ENCODE measurements at places on chromosomes 3 and 15. TPM values are rescaled to one million over a fixed set of nuclear protein-coding genes. Genes with fewer than 3 reads are reported as not detected.

Gene SPATA12
- not detected for polyA plus RNA-seq

Gene SAMMSON
- not detected for polyA plus RNA-seq

Gene CLRN1
- not detected for polyA plus RNA-seq

Gene SLC24A5
- not detected for polyA plus RNA-seq

Gene KBTBD13
- not detected for polyA plus RNA-seq

Gene EFCAB12
- 0.31 TPM for polyA plus RNA-seq

Gene ROPN1
- not detected for polyA plus RNA-seq

Gene GRK7
- polyA plus RNA-seq, result not detected

Gene SLC28A1
- not detected for polyA plus RNA-seq

Gene CMTM7
- polyA plus RNA-seq, result 157 TPM

Gene ZNF860
- not detected for polyA plus RNA-seq

Gene RGMA
- not detected for polyA plus RNA-seq

- H3K4me3 ChIP-seq, result no peak overlapping the region
- no peak overlapping the region for H3K27ac ChIP-seq
- H3K27me3 ChIP-seq, result no peaks in the 10 kb centered on the region
- H3K4me1 ChIP-seq, result no peaks in the 10 kb centered on the region
- no peak for DNase-seq
- H3K36me3 ChIP-seq, result no peaks in the 10 kb centered on the region
Observed at GRCh38 chr15:45363334-45363733, 15.0 kb downstream of the GATM start.

- H3K27me3 ChIP-seq, result no peaks in the 10 kb centered on the region
- no peak overlapping the region for H3K27ac ChIP-seq
- no peaks in the 10 kb centered on the region for H3K36me3 ChIP-seq
- no peaks in the 10 kb centered on the region for H3K4me1 ChIP-seq
- no peak for DNase-seq
Observed at GRCh38 chr3:87127281-87127680, 99.8 kb upstream of the CHMP2B start.

DNA sequence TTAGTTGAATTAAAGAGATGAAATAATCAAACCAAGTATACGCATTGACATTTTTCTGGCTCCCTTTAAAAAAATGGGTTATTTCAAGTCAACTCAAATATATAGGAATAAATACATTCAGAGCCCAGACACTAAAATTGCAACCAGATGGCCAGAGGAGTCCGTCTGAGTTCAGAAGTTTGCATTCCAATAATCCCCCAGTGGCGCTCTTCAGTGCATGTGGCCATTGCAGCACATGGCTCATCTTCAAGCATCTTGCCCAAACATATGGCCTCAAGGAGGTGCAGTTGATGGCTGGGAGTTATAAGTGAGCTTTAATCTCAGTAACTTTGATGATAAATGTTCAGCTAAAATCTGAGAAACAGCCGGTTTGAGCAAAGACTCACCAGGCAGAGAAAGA is 295.8 kb upstream of the LRRN1 start:
- no peaks in the 10 kb centered on the region for H3K4me1 ChIP-seq
- H3K27ac ChIP-seq, result no peak overlapping the region
- H3K27me3 ChIP-seq, result no peaks in the 10 kb centered on the region
- no peaks in the 10 kb centered on the region for H3K36me3 ChIP-seq

DNA sequence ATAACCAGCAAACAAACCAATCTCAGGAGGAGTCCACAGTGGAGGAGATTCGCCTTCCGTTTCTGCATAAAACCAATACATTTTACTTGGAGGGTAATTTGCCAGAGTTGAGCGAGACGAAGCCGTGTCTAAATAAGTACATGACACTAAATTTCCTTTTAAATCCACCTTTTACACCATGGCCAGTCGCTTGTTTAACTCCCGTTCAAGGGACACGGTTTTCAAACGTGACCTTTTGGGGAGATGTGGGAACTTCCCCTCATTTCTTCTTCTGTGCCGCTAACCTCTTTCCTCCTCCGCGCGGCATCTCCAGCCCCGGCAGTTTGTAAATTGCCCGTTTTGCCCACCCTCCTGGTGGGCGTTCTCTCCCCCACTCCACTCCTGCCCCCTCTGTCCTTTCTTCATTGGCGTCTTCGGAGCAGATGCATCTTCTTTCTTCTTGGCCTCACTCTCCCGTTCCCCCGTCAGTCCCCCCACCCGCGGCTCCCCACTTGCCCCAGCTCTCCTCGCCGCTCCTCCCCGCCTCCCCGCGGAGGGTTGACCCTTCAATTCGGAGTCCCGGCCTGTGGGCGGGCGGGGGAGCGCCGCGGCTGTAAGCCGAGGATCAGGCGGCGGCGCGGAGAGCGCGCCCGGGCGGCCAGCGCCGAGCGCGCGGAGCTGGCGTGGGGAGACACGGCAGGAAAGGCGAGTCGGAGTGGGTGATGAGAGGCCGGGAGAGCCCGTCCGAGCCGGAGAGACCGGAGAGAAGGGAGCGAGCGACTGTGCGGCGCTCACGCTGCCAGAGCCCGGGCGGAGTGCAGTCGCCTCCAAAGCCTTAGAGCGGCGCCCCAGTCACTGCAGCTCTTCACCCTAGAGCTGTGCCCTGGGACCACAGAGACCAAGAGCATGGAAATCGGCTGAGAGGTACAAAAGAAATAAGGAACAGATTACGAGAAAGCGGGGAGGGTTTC is at the start of gene NLGN1:
NLGN1 (plus strand) TSS at position 584 of the 950 bp plus-strand sequence.
- no peaks in the 10 kb centered on the region for H3K36me3 ChIP-seq
- no peak within 1 kb of the TSS for H3K4me3 ChIP-seq
- H3K4me1 ChIP-seq, result no peaks in the 10 kb centered on the region
- DNase-seq, result no peak
- peaks cover 3% of the 10 kb centered on the region for H3K27me3 ChIP-seq
- no peak within 1 kb of the TSS for H3K27ac ChIP-seq

GRCh38 chr15:38670128-38671005 is 105.8 kb upstream of the RASGRP1 start:
- peaks cover 88% of the 10 kb centered on the region for H3K4me1 ChIP-seq
- no peaks in the 10 kb centered on the region for H3K27me3 ChIP-seq

DNA sequence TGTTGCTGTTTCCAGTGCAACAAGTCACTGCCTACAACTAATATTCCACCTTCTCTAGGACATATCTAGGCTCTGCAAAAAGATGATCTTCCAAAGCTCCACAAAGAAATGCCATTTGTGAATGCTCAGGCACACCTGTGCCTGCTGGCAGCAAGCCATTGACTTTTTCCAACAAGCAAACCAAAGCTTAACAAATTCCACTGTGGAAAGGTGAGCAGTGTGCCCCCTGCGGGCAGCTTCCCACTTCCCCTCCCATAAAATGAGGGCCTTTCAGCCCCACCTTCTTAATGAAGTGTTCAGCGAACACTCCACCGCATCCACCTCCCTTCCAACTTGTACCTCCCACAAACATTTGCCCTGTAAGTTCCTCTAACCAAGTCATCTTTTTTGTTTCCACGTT is 157.5 kb upstream of the SLC24A5 start:
- H3K36me3 ChIP-seq, result no peaks in the 10 kb centered on the region
- no peaks in the 10 kb centered on the region for H3K4me1 ChIP-seq
- no peaks in the 10 kb centered on the region for H3K27me3 ChIP-seq
- no peak for DNase-seq
- no peak overlapping the region for H3K4me3 ChIP-seq

DNA sequence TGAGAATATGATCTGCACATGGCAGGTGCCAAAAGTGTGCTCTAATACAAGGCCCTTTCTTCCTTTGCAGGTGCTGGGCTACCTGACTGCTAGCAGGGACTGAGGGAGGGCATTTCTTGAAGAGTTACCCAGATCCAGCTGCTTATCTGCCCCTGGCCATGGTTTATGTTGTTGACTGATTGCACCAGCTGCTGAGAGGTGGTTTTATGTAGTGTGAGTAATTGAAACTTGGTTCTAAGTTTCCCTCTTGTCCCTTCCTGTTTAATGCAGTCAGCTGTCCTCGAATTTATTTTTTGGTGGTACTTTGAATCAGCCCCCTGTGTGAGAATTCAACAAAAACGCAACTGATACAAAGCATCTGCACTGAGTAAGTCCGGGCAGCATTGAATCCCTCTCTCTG is 288.3 kb upstream of the C2CD4B start:
- no peaks in the 10 kb centered on the region for H3K27me3 ChIP-seq
- DNase-seq, result no peak
- H3K36me3 ChIP-seq, result no peaks in the 10 kb centered on the region
- no peak overlapping the region for H3K27ac ChIP-seq

DNA sequence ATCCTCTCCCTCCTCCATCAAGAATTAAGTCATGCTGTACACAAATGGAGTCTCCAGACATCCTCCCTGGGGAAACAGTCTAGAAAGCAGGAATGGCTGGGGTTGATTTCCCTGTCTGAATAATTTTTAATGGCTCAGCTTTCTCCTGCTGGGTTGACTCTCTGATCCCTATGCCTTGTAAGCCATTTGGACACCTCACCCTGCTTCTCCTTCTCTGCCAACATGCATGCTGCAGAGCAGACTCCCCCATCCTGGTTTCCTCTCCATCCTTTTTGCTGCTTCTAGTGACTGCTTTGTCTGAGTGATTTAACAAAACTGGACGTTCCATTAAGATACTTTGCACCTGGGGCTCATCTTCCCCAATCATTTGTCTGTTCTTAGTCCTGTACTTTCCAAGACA is 22.2 kb downstream of the SV2B start:
- H3K4me3 ChIP-seq, result no peak overlapping the region
- H3K27me3 ChIP-seq, result no peaks in the 10 kb centered on the region
- no peak overlapping the region for H3K27ac ChIP-seq
- no peaks in the 10 kb centered on the region for H3K4me1 ChIP-seq

DNA sequence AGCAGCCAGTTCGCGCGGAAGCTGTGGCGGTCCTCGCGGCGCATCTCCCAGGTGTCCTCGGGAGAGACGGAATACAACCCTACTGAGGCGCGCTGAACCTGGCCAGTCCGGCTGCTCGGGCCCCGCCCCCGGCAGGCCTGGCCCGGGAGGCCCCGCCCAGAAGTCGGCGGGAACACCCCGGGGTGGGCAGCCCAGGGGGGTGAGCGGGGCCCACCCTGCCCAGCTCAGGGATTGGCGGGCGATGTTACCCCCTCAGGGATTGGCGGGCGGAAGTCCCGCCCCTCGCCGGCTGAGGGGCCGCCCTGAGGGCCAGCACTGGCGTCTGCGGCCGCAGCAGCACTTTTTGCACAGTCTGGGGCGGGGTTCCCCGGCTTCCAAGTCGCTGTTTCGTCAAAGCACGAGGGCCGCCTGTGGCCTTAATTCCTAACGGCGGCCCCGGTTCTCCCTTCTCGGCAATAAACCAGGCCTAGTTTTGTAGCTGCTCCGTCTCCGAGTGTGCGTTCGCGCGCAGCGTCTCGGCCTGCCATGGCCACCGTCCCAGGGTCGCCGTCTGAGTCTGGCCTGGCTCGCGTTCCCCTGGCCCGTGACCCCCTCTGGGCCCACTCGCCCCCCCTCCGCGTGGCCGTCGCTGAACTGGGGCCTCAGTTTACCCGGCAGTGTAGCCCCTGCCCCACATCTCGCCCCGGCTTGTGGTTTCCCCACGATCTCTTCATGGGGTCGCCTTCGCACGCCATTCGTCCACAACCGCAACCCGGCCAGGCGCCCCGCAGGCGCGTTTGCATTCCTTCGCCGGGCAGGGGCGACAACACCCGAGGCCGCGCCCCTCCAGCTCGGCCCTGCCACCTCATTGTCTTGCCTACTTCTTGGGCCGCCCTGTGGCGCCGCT is 30.0 kb downstream of the NBEAL2 start:
- no peaks in the 10 kb centered on the region for H3K4me1 ChIP-seq
- H3K27ac ChIP-seq, result peak overlapping the region; percentile 73
- peak; percentile 51 for DNase-seq

DNA sequence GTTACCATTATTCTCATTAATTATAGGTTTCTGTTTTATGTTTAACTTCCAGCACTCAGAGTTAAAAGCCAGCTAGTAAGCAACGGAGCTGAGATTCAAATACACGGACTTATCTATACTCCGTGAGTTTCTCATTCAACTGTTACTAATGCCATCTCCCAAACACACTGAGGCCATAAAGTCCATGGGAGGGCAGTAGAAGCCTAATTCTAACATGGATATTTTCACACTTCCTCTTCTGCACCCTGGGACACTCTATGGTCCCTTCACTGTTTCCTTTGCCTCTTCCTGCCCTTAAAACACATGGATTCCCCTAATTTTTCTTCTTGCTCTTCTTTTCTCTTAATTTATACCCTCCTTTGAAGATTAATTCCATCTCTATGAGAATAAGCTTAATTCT is 245.0 kb downstream of the KLF13 start:
- H3K4me3 ChIP-seq, result no peak overlapping the region
- no peaks in the 10 kb centered on the region for H3K27me3 ChIP-seq
- H3K27ac ChIP-seq, result no peak overlapping the region
- no peaks in the 10 kb centered on the region for H3K4me1 ChIP-seq
- H3K36me3 ChIP-seq, result no peaks in the 10 kb centered on the region

- no peaks in the 10 kb centered on the region for H3K36me3 ChIP-seq
- H3K4me1 ChIP-seq, result no peaks in the 10 kb centered on the region
- no peak overlapping the region for H3K27ac ChIP-seq
Observed at GRCh38 chr15:86055688-86056087, 24.0 kb upstream of the AGBL1 start.

GRCh38 chr15:90343302-90343790 is 8.7 kb upstream of the ZNF774 start:
- no peaks in the 10 kb centered on the region for H3K27me3 ChIP-seq
- DNase-seq, result no peak
- no peak overlapping the region for H3K27ac ChIP-seq
- no peaks in the 10 kb centered on the region for H3K36me3 ChIP-seq
- no peak overlapping the region for H3K4me3 ChIP-seq

DNA sequence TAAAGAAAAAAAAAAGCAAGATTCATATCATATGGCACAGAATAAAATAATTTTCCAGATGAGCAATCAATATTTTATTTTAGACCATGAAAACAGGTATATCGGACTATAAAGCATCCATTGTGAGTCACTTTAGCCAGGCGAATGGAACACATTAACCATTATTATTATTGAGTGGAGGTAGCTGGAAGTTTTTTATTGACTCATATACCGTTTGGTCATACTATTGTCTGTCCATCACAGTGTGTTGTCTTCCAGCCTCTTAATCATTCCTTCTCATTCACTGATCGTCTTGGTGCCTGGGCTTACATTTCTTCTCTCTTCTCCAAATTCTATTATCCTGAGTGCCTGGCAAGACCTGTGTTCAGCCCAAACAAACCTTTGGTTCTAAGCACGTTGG is 634.8 kb downstream of the MECOM start:
- no peak overlapping the region for H3K4me3 ChIP-seq
- no peaks in the 10 kb centered on the region for H3K27me3 ChIP-seq
- no peaks in the 10 kb centered on the region for H3K4me1 ChIP-seq
- no peak overlapping the region for H3K27ac ChIP-seq

DNA sequence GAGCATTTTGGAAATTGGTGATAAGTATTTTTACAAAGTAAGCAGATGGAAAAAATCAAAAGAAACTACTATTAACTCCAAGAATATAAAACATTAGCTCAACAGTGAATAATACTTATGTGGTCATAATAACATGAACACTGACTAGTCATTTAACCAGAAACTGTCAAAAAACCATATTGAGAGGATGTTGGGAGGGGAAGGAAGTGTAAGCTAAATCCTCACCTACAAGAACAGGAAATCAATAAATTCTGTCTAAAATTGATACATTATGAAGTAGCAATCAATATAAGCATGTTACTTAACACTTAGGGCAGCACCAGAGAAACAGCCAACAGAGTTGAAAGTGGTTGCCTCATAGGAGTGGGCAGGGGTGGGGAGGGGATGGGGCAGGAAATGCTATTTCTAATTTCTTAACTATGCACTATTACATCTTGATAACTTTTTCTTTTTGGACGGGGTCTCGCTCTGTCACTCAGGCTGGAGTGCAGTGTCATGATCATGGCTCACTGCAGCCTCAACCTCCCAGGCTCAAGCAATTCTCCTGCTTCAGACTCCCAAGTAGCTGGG is 41.7 kb downstream of the CCR3 start:
- peaks cover 83% of the 10 kb centered on the region for H3K4me1 ChIP-seq
- no peaks in the 10 kb centered on the region for H3K36me3 ChIP-seq
- H3K27me3 ChIP-seq, result no peaks in the 10 kb centered on the region

Data from naive thymus-derived CD4-positive, alpha-beta T cell (primary cell).